ENCODE measurements at places on chromosomes 5 and 9.

DNA sequence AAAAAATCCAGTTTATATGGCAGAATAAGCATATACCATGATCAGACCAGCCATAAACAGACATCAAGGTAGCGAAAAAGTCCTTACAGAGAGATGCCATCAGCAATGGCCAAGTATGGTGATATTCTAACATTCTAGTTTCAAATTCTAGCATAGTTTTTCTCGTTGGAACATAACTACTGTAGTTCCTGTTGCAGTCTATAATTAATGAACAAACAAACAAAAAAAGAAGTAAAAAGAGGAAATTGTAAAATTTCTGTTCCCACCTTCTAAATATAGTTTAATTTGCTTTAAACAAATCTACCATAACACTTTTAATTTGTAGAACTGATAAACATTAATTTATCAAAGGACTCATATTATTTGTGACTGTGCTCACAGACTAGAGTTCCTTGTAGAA is 9.9 kb upstream of the CD180 start:
- DNase-seq, result no peak

DNA sequence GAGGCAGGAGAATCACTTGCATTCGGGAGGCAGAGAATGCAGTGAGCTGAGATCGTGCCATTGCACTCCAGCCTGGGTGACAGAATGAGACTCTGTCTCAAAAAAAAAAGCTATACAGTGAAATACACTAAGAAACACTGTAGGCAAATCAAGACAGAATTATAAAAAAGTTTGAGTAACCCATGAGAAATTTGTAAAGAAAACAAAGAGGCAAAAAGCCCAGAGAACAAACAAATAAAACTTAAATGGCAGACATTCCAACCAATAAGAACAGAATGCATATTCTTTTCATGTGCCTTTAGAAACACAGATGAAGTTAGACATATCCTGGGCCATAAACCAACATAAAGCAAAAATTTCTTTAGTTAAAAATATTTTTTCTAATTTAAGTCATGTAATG is 30.6 kb downstream of the ZNF169 start:
- no peak for DNase-seq

- no peak for DNase-seq
Observed at GRCh38 chr9:20476912-20477521, 145.3 kb downstream of the MLLT3 start.

- no peak for DNase-seq
Observed at GRCh38 chr9:36993933-36994764, 39.9 kb downstream of the PAX5 start.

DNA sequence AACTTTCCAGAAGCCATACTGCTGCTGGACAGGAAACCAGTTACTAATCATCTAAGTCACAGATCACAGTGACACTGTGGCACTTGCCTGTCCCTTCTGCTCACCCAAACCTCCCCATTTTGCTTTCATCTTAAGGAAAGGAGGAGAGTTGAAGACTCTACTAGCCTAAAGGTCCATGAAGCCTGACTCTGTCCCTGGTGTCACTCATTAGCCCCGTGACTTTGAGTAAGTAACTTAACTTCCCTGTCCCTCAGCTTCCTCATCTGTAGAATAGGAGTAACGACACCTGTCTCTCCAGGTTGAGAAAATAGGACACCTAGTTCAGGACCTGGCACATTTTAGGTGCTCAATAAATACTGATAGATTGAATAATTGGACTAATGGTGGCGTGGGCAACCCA is 536 bp upstream of the SLC6A7 start:
- no peak for DNase-seq

DNA sequence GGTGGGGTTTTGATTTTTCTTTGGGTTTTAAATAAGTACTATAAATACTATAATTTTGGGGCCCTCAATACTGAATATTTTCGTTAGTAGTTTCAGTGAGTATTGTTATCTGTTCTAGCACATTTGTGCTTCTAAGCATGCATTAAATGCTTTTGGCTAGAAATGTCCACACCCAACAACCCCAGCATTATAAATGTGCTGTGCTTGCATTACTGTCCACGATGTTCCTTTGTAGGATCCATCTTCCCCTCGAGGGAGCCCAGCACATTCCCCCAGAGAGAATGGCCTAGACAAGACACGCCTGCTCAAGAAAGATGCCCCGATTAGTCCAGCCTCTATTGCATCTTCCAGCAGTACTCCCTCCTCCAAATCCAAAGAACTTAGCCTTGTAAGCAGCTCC is 134.7 kb downstream of the TLE4 start:
- DNase-seq, result no peak

DNA sequence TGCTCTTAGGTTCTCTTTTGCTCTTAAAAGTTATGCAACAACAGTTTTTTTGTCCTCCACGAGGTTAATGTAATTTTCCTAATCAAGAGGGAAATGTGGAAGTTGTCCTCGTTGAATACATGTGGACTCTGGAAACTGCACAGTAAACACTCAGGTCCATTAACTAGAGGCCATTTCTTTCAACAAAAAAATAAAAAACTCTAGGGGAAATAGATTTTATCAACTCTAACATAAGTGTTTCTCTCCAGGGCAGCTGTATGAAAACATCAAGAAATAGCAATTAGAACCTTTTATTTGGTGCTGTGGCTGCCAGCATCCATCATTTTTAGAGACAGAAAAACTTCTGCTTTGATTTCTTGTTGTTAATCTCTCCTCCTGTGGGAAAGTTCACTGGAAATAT is 288.6 kb downstream of the ICE1 start:
- DNase-seq, result no peak

DNA sequence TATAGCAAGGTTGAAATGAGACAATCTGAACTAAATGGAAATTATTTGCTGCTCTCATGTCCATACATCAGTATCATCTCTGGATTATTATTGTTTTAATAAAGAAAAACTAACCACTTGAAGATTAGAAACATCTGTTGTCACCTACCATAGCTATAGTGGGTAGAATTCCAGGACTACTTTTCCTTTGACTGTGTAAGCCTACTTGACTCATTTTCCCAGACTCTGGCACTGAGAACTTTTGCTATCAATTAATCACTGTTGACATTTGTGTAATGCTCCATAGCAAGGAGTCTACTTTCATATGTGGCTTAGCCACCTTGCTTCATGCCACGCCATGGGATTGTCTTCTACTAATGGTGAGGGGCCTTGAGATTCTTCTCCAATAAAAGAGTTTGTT is 59.9 kb upstream of the ARRDC3 start:
- no peak for DNase-seq

GRCh38 chr5:149110406-149110805 is 30.9 kb upstream of the ABLIM3 start:
- DNase-seq, result no peak

DNA sequence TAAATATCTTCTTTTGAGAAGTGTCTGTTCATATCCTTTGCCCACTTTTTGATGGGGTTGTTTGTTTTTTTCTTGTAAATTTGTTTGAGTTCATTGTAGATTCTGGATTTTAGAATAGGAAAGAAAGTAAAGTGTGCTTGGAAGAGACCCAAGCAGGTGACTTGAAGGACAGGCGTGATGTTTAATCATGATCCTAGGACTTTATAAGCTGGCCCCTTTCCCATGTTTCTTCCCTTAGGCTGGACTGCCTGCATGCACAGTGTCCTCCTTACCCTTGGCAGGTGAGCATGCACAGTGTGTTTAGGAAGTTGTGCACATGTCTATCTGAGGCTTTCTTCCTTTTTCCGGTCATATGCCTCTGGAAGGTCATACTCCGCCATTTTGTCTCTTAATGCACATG is 61.3 kb downstream of the ISOC1 start:
- no peak for DNase-seq

DNA sequence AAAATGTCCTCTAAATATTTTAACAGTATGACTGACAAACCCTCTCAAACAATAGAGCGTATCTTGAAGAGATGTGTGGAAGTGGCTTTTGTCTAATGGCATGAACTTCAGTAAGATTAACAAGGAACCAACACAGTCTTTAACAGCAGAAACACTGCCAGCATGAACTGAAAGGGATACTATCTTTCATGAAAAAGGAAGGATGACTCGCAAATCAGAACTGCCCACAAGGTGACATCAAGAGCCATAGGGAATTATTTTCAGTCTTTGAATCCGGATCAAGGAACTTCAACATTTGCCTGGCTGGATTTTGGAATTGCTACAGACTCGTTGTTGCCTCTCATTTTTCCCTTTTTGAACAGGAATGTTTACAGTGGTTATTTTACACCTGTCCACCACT is 5.1 kb upstream of the HEXB start:
- no peak for DNase-seq

All from keratinocyte (primary cell).